Lung microvascular endothelial cell (primary cell): ENCODE measurements at places on chromosomes 6 and 20. TPM values are rescaled to one million over a fixed set of nuclear protein-coding genes. Genes with fewer than 3 reads are reported as not detected.

- no peak for DNase-seq
These were observed 131.2 kb upstream of the RPS6KA2 start for GRCh38 chr6:166758136-166758704.

- DNase-seq, result no peak
These were observed 8.0 kb upstream of the RAET1E start for GRCh38 chr6:149905911-149906371.

Gene CPNE5
- total RNA-seq, result 1.2 and 5.7 TPM in 2 replicates

DNA sequence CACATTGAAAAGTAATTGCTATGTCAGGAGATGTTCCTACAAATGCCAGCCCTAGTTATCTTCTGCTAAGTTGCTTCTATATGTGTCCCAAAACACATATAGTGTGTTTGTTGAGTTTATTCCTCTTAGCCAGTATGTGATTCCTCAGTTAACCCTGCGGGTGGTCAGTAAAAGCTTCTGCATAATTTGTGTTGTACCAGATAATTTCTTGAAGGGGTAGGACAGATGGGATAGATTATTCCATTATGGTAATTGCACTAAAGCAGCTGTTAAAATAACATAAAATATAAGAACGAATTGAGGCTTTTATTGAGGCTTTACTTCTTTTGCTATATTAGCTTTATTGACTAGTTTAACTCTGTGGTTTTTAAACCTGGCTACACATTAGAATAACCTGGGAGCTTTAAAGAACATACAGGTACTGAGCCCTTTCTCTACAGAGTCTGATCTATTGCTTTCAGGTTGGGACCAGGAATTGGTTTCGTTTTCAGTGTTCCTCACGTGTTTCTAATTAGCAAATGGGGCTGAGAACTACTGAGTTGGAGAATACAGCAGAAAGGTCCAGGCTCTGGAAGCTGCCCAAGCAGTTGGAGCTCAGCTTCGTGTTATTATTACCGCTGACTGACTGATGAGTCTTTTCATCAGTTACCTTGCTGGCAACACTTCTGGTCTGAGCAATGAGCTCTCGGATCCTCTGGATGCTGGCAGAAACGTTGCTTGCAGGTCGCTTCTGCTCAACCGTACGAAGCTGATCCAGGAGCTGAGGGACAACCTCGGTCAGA is 56.9 kb downstream of the FAM229B start:
- DNase-seq, result no peak

DNA sequence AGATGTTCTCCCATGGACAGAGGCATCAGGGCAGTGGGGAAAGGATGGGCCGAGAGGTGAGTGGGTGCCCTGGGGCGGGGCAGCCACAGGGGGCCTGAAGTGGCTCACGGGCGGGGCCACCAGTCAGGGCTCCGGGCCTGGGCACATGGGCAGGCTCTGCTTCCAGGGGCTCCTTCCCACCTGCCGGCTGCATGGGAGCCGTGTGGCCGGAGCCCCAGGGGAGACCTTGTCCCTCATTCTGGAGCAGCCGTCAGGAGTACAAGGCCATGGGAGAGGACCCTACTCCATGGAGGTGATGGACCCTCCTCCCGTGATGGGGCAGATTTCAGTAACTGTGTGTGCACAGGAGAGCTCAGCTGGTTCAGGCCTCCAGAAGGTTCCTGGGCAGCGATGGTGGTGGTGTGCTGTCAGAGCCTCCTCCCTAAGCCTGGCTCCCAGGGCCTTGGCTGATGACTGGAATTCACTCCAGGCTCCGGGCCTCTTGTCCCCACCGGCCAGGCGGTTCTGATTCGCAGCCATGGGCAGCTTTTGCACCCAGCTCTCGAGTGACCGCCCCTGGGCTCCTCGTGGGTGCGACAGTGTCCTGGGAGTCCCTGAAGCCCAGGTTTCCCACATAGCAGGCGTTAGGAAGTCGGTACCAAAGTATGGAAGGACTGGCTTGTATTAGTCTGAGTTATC is 6.2 kb downstream of the SLCO4A1 start:
- no peak for DNase-seq

GRCh38 chr6:163260911-163261310 is 153.6 kb upstream of the QKI start:
- no peak for DNase-seq

Gene KIFC1
- total RNA-seq, result 4.2 and 9.4 TPM in 2 replicates

DNA sequence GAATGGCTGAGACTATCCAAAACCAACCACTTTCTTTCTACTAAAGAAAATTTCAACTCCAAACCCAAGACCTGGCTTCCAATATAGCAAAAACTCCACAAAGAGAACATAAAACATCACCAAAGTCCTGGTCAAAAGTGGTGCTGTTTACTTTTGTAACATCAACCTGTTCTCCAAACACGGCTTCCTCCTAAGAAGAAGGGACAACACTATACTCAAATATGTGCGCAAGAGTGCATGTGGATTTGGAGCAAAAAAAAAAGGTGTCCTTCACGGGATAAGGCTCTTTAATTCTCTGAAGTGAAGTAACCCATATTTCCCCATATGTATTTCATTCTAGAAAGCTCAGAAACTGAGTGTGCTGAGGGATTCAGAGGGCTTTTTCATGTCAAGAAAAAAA is 6.6 kb downstream of the B4GALT5 start:
- DNase-seq, result no peak

Gene STX11
- total RNA-seq, result 9.4 and 22.6 TPM in 2 replicates

Gene TUBB2B
- 1.8 and 2.0 TPM in 2 replicates for total RNA-seq

GRCh38 chr6:62446647-62447316 is 160.8 kb upstream of the KHDRBS2 start:
- DNase-seq, result no peak

DNA sequence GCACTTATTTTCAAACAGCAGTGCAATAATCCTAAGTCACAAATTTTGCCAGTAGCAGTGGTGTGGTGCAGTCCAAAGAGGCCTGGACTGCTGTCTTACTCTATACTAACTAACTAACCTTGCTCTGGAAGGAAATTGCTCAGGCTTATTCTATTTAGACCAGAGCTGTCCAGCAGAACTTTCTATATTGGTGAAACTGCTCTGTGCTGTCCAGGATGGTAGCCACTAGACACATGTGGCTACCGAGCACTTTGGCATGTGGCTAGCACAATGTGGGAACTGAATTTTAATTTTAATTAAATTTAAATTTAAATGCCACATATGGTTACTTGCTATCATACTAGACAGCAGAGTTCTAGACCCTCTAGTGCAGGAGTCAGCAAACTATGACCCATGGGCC is 27.1 kb upstream of the FBXO9 start:
- no peak for DNase-seq

Gene HTR1B
- 2.4 and 3.1 TPM in 2 replicates for total RNA-seq

DNA sequence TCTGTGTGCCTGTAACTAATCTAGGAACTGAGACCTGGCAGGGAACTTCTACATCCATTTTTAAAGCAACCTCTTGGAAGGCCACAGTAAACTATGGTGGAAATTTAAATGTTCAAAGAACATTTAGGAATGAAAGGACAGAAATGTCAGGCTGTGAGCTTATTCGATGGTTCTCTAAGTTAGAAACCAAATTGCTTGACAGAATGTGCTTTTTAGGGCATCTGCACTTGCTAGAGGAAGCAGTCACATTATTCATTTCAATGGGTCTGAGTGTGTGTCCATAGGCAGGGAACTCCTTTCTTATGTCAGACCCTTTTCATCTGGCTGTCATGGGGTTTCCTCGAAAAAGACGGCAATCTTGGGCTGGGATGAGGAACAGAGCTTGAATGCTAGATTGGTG is 84.4 kb downstream of the PPP1R14C start:
- no peak for DNase-seq

DNA sequence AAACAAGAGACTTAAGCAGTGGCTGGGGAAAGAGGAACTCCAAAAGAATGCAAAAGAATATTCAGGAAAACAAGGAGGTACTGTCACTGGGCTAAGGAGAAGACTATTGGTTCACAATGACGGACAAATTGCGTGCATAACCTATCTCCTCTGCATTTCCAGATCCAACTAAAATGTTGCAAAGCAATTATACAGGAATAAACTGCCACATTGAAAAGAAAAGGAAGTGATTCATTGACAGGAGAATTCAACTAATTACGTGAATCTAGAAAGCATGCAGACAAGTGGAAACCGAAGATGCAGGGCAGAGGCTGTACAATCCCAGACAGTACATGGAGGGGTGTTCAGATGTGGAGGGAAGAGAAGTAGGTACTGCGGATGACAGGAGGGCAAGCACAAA is 152.8 kb upstream of the RIPOR2 start:
- peak; percentile 13 for DNase-seq

Gene SLC17A3
- not detected in 2 replicates for total RNA-seq

GRCh38 chr6:150345781-150346180 is 23.0 kb upstream of the IYD start:
- no peak for DNase-seq

Gene ACAT2
- 22.2 and 48.2 TPM in 2 replicates for total RNA-seq

- DNase-seq, result peak; percentile 16
These were observed 150.6 kb downstream of the RPS12 start for GRCh38 chr6:132964868-132965382.

DNA sequence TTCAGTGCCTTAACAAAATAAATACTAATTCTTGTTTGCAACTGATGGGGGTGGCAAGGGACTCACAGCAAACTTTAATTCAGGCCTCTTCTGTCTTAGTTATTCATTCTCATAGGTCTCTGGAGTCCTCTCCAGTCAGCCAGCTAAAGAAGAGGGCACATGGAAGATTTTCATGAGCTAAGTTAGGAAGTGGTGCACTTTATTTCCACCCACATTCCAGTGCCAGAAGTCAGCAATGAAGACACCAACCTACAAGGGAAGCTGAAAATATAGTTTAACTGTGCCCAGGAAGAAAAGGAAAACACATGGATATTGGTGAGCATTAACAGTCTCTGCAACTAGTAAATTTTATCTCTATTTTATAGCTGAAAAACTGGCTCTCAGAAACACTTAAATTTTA is 16.7 kb upstream of the IRAK1BP1 start:
- DNase-seq, result no peak
